ENCODE measurements at places on chromosomes 13 and 19.
A peak's percentile ranks its signal among the peaks of the same experiment; 100 is the strongest.

DNA sequence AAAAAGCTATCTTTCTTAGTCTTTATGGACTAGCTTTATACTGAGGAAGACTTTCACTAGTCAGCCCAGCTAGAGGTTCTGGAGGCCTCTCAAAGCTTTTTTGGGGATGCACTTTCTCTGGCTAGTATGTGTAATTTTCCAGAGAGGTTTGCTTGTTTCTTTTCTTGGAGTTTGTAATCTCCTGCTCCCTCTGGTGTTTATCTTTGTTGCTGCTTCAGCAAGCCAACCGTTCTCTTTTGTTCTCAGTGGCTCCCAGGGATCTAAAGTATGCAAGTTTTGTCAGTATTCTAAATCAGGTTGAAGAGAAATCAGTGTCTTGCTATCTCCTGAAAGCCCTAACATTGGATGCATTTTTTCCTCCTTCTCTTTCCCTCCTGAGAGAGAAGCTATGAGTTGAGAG lies 121.1 kb upstream of the MYO16 start:
- peak; percentile 16 for DNase-seq

- DNase-seq: no peak
Observed at GRCh38 chr13:27496006-27496405, 45.6 kb upstream of the MTIF3 start.

GRCh38 chr19:1239796-1240737 lies 1.5 kb upstream of the ATP5F1D start:
- DNase-seq: peak; percentile 88

GRCh38 chr13:73063166-73063565 lies 4.4 kb downstream of the KLF5 start:
- DNase-seq: no peak

DNA sequence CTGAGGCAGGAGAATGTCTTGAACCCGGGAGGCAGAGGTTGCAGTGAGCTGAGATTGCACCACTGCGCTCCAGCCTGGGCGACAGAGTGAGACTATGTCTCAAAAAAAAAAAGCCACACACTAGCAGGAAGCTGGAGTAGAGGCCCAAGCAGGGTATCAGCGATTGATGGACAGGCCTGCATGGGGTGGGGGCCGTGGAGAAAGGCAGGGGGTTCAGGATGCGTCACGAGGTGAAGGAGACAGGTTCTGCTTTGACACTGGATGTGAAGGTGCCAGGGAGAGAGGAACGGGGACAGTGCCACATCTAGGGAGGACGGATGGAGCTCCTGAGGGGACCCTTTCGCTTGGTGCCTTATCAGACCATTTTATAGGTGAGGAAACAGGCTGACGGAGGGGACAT lies 7.1 kb downstream of the COLGALT1 start:
- no peak for DNase-seq

- peak; percentile 92 for DNase-seq
Observed at GRCh38 chr19:49361438-49362047, 673 bp downstream of the TEAD2 start.

DNA sequence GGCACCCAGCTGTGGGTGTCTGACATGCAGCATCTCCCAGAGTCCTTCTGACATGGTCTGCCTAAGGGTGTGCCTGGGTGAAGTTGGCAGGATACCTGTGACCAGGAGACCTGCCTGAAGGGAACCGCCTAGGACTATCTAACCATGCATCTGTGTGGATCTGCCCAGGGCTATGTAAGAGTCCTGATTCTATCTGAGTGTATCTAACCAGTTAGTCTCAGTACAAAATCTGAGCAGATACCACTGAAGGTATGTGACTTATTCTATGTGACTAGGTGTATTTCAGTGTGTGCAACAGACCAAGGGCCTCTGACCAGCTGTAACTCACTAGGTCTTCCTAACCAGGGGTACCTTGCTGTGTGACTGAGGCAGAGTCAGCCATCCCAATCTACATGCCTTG lies 28.2 kb upstream of the FBL start:
- no peak for DNase-seq

- DNase-seq: peak; percentile 84
Observed at GRCh38 chr19:15869109-15869555, 28.7 kb downstream of the CYP4F2 start.

DNA sequence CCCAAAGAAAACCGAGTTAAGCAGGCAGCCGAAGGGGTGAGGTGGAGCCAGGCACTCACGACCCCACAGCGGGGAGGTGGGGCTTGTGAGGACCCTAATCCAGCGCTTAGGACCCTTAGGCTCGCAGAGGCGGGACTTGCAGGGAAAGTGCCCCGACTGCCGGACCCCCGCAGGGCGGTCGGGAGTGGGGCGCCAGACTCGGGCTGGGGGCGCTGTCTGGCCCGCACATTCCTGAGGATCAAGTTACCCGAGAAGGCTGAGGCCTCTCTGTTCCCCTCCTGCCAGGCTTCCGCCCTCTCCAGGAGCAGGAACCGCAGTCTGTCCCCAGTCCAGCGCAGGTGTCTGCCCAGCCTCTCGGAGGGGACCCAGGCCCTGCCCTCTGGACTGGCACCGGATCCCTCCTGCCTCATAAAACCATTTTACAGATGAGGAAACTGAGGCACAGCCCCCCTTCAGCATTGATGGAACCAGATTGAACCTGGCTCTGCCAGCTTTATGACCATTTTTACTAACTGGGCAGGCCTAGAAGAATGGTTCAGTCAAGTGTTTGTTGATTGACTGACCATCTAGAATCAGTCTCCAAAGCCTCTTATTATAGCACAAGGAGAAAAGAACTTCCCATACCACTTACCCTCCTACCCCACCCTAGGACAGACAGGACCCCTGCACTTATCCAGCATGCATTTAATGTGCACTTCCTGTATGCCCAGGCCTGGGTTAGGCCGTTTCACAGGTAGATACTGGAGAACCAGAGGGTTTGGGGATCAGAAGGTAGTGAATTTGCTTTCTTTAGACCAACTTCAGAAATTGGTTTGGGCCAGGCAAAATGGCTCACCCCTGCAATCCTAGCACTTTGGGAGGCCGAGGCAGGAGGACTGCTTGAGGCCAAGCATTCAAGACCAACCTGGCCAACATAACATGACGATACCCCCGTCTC lies 6.7 kb upstream of the JUND start:
- no peak for DNase-seq

DNA sequence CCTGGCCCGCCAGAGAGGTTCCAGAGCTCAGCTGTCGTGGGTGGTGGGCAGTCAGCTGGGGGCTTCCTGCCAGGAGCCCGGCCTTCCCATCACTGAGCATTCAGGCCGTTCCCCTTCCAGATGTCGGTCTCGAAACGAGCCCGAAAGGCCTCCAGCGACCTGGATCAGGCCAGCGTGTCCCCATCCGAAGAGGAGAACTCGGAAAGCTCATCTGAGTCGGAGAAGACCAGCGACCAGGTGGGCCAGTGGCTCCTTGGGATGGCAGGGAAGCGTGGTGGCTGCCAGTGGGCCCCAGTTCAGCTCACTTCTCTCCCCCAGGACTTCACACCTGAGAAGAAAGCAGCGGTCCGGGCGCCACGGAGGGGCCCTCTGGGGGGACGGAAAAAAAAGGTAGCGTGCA lies 19.3 kb downstream of the HDGFL2 start:
- DNase-seq: no peak

DNA sequence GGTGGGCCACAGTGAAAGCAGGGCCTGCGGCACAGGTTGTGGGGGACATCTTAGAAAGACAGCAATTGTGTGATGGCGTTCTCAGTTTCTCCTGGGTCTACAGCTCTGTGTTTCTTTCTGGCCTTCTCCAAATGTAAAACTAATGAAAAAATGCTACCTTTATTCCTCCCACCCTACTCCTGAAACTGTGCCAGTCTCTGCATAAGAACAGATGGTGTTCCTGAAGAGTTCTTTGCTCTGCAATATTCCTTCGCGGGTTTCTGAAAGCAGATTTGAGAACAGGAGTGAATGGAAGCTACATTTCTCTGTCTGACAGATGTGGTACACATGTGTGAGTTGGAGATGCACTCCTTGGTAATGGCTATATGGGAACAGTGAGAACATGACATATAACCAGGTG lies 18.0 kb upstream of the LRCH1 start:
- no peak for DNase-seq

DNA sequence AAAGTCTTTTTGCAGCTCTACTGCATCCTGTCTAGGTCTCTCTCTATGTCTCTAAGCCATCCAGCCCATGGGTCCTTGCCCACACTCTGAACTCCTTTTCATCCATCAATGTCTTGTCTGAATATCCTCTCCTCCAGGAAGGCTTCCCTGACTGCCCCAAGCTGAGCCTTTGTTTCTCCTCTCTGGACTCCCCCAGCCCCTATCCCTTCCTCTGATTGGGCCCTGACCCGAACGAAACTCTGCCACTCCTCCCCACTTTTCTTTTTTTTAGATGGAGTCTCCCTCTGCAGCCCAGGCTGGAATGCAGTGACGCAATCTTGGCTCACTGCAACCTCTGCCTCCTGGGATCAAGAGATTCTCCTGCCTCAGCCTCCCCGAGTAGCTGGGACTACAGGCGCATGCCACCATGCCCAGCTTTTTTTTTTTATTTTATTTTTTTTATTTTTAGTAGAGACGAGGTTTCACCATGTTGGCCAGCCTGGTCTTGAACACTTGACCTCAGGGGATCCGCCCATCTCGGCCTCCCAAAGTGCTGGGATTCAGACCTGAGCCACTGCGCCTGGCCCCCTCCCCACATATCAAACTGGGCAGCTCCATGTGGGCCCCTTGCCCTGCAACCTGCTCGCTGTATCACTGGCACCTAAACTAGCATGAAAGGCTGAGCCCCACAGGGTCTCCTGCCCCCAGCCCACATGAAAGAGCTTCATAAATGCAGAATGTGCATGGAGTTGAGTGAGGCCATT lies 870 bp upstream of the UNC13A start:
- DNase-seq: no peak

GRCh38 chr19:46609511-46610412 lies 8.6 kb downstream of the CALM3 start:
- no peak for DNase-seq

- no peak for DNase-seq
Observed at GRCh38 chr19:2639999-2640398, 62.5 kb downstream of the GNG7 start.

DNA sequence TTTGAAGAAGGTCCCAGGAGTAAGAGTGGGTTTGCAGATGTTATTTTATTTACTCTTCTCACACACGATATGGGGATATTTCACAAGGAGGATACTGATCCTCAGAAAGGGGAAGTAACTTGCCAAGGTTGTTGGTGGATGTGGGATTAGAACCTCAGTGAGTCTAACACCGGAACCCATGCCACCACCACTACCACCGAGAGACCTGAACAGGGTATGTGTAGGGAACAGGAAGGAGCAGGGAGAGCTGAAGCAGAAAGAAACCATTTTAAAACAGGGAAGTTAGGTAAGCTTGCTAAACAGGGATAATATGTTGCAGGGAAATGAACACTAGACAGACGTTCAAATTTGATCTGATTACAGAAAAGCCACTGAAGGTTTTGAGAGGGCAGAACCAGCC lies 11.6 kb upstream of the CEACAM3 start:
- no peak for DNase-seq

DNA sequence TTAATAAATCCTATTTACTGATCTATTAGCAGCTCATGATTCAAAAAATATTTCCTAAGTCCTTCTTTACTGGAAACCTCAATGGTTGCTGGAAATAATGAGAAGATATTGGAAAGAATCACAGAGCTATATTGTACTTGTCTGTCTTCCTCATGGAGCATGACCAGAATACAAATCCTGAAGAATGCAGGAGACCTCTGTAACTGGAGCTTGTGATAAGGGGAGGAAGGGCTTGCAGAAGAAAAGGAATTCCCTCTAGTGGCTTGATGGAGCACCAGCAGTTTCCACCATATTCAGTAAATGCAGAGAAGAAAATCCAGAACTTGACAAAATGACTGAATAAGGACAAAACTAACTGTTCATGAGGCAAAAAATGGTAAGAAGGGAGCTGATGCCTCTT lies 1333.1 kb downstream of the EFNB2 start:
- DNase-seq: no peak

GRCh38 chr19:36460046-36460445 lies 29.3 kb downstream of the ZNF566 start:
- DNase-seq: no peak

DNA sequence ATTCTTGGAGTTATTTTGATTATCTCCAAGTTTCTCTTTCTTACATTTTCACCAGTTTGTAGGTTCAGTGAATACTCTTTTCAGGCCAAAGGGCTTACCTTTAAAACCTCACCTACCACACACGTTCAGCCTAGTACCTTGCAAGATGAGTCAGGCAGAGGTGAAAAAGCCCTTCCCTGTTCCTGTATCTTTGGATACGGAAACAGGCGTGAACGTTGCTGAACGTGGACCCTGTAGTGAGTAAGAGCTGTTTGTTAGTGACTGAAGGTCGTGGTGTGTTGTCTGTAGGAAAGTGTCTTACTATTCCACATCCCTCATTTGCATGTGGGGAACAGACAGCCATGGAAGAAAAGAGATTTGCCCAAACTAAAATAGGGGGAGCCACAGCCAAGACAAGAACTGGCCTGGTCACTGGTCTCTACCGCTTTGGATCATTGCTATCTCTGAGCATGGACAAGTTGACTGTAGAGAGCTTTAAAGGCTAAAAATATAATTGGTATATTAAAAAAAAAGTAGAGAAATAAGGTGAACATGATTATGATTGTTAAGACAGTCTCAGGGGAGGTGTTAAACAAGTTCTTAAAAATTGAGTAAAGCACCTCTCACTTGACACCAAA lies 3.5 kb downstream of the CEBPG start:
- no peak for DNase-seq

DNA sequence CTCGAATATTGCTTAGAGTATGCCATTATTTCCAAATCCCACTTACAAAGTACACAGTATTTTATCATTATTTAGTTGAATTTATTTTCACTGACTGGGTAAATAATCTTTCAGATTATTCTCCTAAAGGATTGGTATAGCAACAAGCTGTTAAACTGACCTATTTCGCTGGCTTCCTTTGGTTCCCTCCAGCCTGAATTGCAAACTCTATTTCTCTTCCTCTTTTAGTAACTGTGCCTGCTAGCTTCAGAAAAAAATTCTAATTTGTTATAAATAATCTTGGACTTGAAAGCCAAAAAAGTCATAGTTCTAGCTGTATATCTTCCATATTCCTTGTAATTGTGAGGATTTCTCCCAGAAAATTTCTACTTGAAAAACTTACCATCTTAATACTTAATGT lies 15.0 kb upstream of the CCNA1 start:
- DNase-seq: no peak
